ENCODE measurements at places on chromosomes 13 and 19.

DNA sequence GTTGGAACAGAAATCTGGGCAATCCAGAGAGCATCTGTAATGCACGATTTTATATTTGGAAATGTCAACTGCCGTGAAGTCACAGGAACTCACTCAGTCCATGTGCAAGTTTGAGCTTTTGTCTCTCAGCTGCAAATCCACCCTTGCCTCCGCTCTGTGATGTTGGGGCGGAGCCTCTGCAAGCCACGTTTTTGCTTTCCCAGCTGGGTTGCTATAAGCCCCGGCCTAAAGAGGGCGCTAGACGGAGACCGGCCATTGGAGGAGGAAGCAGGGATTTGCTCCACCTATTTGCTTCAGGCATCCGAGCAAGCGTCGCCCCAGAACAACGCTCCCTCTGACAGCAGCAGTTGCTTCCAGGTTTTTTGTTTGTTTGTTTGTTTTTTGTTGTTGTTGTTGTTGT lies 56.2 kb downstream of the TRPM4 start:
- no peak for DNase-seq

GRCh38 chr13:113734099-113734825 lies 24.8 kb upstream of the TMEM255B start:
- no peak for DNase-seq

GRCh38 chr13:30077240-30077735 lies 226.9 kb upstream of the UBL3 start:
- DNase-seq = no peak

- DNase-seq = peak; percentile 13
These were observed 442 bp upstream of the FGF14 start for GRCh38 chr13:102402290-102402689.

DNA sequence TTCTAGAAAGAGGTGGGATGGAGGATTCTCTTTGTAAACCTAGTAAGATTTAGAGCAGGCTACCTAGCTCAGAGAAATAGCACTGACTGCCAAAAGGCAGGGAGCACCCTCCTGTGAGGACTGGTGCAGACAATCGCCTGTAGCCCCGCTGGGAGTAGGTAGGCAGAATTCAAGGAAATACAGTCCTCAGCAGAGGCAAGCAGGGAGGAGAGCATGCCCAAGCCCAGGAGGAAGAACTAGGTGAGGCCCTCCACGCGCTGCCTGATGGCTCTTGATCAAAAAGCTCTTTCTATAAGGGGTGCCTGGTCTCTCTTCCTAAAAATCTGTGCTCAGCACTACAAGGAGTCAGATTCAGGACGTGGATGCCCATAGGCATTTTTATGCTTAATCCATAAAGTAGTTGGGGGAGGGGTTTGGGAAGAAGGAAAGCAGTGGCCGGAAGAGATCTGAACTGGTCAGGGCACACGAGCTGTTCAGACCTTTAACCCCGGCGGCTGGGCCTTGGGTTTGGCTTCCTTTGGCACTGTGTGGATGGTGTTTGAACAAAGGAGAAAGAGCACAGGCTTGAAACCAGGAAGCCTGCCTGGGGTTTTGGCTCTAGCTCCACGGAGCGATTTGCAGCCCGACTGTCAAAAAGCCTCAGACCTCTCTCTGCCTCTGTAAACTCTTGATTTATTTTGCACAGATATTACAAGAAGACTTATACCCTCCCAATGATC lies 320.6 kb downstream of the FOXO1 start:
- no peak for DNase-seq

DNA sequence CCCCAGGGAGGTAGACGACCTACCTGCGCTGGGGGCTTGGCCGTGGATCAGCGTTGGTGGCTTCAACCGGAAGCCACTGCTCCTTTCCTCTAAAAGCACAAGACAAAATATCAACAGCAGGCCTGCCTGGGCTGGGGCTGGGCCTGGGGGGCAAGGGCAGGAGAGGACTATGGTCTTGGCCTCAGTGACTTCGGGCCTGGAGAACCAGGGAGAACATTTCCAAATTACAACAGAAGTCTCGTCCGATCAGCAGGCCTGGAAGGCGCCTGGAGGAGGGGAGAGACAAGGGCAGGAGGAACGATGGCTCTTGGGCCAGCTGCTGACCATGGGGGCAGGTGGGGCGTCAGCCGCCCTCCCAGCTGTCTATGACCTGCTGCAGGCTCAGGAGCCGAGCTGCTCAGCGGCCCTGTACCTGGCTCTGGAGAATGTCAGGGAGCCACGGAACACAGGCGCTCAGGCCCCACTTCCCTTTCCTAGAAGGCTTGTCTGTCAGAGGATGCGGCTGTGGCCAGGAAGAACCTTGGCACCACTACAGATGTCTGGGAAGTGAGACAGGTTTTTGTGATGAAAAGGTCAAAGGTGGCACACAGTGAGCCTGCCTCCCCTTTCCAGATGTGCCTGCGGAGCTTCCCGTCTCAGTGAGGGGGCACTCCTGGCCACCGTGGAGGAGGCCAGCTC lies 19.5 kb downstream of the CAPS start:
- no peak for DNase-seq

GRCh38 chr13:19927117-19927748 lies 31.3 kb upstream of the ZMYM2 start:
- no peak for DNase-seq

DNA sequence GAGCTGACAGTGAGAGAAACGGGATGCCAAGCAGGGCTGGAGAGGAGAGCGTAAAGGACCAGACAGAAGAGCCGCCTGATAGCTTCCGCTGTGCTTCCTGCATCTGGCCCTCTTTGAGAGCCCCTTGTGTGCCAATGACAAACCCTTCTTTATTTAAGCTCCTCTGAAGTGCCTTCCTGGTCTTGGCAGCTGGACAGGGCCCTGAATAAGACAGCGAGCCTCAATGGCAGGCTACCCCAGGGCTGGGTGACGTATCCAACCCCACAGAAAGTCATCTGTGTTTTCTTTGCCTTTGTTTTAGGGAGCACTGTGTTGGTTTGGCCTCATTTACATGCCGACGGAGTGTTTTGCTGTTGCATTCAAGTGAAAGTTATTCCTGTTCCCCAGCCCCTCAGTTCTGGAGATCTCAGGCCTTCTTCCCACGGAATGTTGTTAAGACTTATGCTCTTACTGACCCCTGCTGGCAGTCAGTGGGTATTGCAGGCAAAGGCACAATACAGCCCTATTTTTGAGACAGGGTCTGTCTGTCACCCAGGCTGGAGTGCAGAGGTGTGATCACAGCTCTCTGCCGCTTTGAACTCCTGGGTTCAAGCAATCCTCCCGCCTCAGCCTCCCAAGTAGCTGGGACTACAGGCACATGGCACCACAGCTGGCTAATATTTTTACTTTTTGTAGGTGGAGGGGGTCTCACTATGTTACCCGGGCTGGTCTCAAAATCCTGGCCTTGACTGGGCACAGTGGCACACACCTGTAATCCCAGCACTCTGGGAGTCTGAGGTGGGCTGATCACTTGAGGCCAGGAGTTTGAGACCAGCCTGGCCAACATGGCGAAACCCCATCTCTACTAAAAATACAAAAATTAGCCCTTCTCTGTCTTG lies 16.8 kb downstream of the CCL25 start:
- DNase-seq = no peak

DNA sequence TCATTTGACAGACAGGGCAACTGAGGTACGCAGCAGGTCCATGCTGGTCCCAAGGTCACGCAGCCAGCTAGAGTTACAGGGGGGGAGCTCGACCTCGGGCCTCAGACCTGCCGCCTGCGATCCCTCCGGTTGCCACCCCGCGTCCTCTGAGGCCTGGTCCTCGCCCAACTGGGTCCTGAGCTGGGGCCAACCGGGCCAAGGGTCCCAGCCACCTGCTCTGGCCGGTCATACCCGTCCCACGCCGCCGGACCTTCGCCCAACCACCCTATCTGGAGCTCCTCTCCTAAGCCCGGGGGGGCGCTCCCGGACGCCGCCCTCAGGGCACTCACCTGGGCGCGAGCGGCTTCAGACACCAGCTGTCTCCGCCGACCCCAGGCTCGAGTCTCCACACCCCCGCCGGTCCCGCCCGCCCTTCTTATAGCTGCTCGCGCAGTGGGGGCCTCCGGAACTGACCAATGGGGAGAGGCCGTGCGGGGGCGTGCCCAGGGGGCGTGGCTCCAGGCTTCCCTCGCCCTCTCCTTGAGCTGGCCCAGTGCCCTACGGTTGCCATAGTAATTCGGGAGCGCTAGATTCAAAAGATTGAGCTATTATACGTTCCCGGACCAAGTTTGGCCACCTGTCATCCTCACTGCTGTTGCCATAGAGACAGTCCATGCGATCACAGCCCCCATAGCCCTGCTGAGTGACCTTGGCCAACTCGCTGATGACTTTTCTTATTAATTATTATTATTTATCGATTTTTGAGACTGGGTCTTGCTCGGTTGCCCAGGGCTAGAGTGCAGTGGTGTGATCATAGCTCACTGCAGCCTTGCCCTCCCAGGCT lies at the start of gene PLIN5:
PLIN5 (minus strand) TSS at position 389 of the 823 bp plus-strand sequence. CDS start 1,150 bp downstream, outside the sequence.
- DNase-seq = peak; percentile 79

DNA sequence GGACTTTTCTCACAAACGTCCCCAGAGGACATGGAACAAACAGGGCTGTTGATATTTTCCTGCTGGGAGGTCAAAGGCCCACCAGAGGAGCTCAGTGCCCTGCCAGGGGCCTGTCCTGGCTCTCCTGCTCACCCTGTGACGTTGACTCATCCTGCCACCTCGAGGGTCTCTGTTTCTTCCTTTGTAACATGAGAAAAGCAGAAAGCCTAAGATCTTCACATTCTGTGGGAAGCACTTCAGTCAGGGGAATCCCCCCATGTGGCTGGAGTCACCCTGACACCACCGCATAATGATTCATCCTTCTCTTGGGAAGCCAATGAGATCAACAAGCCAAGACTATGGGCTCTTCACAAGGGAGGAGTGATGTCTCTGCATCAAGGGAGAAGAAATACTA lies 147.9 kb downstream of the KATNAL1 start:
- peak; percentile 79 for DNase-seq

DNA sequence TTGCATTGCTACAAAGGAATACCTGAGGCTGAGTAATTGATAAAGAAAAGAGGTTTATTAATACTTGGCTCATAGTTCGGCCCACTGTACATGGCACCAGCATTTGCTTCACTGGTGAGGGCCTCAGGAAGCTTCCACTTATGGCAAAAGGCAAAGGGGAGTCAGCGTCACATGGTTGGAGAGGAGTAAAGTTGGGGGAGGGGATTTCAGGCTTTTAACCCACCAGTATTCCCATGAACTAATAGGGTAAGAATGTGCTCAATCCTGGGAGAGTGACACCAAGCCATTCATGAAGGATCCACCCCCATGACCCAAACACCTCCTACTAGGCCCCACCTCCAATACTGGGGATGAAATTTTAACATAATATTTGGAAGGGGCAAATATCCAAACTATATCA lies 82.5 kb upstream of the MYCBP2 start:
- DNase-seq = no peak
